ENCODE measurements at places on chromosomes 6 and 20.

DNA sequence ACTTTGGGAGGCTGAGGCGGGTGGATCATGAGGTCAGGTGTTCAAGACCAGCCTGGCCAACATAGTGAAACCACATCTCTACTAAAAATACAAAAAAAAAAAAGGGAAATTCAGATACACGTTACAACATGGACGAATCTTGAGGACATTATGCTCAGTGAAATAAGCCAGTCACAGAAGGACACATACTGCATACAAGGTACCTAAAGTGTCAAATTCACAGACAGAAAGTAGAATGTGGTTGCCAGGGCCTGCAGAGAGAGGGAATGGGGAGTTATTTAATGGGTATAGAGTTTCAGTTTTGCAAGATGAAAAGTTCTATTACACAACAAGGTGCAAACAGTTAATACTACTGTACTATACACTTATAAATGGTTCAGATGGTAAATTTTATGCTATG is 75.1 kb downstream of the SNX5 start:
- no peak for DNase-seq

DNA sequence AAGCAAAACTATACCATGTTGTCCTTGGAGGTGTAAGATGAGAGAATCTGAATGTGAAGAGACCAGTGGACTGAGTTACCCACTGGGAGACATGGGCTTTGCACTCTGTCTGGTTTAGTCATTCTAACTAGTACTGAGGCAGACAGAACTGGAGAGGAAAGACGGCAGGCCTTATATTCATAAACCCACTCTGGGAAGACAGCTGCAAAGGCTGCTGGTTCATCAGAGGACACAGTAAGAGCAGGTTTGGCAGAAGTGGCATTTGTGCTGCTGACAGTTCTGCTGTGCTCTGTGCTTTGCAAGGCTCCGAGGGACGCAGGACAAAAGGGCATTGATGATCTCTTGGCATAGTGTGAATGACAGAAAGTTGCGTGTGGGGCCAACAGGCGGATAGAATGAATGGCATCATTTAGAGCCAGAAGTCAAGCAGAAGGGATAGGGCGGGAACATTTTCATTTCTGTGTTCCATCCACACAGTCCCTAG is 142.3 kb upstream of the TENT5A start:
- DNase-seq, result no peak

- no peak for DNase-seq
Observed at GRCh38 chr6:87832025-87832825, 130.2 kb upstream of the AKIRIN2 start.

GRCh38 chr6:139612135-139612465 is 237.7 kb upstream of the CITED2 start:
- DNase-seq, result no peak

GRCh38 chr6:27866357-27867050 is 45.7 kb downstream of the OR2B2 start:
- peak; percentile 31 for DNase-seq

GRCh38 chr20:10771435-10772140 is 97.8 kb upstream of the JAG1 start:
- no peak for DNase-seq

DNA sequence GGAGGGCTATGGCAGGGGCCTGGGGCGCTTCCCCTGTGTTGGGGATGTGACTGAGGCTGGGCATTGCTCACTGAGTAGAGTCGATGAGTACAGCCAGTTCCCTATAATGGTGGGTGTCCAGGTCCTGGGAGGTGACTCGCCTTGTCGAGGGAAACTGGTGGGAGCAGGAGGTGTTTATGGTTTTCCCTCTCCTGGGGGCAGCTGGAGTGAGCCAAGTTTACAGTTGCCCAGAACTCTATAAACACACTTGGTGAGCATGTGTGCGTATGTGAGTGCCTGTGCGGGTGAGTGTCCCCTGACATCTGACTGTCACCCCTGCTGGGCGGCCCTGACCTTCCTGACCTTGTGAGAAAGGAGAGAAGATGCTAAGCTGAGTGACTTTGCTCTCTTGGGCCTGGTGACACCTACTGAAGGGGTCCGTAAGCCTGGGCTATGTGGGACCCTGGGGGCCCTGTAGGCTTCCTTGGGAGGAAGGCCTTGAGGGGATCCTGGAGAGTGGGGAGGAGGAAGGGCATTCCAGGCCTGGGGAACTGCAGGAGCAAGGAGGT is 65.9 kb downstream of the VEGFA start:
- no peak for DNase-seq

- no peak for DNase-seq
Observed at GRCh38 chr6:3296078-3296477, 37.3 kb downstream of the PSMG4 start.

Measured in stimulated activated CD4-positive, alpha-beta T cell treated with anti-CD3 and anti-CD28 coated beads, Interleukin-4, amount 100 ng/mL, for 24 hours (primary cell).